ENCODE measurements at places on chromosomes 2 and 18.

DNA sequence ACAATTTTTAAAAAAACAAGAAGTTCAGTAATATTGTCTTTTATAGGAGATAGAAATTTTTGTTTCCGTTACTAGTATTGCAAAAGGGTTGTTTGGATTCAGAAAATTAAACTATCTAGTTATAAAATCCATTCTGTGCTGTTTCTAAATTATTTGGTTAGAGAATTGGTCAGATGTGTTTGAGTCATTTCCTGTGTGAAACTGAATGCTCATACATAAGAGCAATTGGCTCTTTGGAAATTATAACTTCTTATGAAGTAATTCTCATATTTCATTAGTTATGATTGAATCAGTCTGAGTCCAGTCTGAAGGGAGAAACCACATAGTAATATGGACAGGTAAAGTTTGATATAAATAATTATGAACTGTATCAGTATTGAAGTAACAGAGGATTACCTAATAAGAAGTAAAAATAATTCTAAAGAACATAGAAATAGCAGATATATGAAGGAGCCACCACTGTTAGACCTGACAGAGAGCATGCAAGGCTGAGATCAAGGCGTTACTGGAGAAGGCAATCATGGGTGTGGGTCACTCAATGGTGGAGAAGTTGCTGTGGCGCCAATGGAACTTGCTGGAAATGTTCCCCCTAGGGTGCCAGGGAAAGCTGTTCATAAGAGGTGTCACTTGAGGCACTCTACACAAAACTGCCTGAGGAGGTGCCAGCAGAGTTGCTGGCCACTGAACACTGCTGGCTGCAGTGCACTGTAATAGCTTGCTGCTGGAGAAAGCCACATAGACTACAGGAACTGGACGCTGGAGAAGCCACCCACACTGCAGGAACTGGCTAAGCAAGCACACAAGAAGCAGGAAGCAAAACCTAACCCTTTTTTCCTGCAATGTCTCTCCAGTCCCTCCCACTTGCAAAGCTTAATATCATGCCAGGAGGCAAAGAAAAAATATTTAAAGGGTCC is 18.0 kb upstream of the FAP start:
- DNase-seq: peak; percentile 94

DNA sequence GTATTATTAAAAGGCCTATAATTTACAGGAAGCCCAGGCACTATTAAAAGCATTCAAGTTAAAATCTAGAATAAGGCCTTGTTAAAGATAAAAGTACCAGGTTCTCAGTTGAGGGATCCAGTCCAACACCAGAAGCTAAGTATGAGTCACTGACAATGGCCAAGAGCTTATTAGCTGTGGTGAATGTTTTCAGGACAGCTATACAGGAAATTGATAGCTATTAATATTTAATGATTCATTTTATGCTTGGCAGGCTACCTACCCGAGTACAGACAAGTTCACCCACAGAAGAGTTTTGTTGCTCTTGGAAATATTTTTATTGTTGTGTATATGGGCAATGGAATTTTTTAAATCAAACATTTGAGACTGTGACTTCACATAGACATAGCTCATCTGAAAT is 729.6 kb upstream of the ZNF804A start:
- no peak for DNase-seq

DNA sequence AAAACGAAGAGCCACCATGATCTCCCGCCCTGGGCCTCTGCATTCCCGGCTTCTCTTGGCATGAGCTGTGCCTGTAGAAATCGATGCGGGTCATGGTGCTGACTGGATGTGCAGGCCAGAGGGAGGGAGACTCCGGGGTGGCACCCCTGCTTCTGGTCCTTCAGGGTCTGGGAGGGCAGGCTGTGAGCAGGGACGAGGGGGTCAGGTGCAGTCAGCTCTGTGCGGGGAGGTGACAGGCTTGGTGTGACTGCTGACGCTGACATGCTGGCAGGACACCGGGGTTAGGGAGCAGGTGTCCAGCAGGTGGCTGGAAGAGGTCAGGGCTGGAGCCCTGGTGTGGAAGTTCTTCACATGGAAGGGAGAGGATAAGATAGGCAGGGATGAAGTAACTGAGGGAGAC is 48.7 kb upstream of the KCNF1 start:
- DNase-seq: no peak

- DNase-seq: no peak
These were observed 46.9 kb downstream of the EMILIN2 start for GRCh38 chr18:2893676-2894075.

DNA sequence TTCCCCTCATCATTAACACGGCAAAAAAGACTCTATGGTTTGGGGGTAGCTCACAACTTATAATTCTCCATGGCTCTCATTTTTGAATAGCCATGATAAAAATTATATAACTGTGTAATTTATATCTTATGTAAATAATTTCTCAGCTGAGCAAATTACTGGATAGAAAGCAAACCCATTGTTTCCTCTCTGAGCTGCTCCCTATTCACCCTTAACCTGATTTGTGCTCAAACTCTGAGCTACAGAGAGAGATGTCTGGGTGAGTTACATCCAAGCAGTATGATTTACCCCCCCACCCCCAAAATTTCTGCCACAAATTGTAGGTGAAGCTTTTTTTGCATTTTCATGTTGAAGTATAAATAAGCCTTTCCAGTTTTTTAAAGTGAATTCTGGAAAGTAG is 123.7 kb downstream of the TFCP2L1 start:
- DNase-seq: no peak

DNA sequence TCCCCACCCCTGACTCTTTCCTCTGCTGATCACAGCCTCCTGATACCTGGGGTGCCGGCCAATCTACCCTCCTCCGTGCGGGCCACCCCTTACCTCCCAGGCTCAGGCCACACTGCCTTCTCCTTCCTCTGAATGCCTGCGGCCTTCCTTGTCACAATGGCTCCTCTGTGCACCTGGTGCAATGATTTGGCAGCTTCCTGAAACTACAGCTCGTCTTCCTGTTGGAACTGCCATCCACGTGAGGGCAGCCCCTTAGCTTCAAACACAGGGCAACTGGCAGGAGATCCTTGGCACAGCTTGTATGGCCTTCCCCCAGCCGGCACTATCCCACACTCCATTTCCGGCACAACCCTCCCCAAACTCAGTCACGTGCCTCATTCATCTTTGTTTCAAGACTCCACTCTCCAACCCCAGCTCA is 69.0 kb downstream of the STPG4 start:
- DNase-seq: peak; percentile 38

GRCh38 chr18:27073404-27073830 is 111.7 kb downstream of the CHST9 start:
- DNase-seq: no peak

DNA sequence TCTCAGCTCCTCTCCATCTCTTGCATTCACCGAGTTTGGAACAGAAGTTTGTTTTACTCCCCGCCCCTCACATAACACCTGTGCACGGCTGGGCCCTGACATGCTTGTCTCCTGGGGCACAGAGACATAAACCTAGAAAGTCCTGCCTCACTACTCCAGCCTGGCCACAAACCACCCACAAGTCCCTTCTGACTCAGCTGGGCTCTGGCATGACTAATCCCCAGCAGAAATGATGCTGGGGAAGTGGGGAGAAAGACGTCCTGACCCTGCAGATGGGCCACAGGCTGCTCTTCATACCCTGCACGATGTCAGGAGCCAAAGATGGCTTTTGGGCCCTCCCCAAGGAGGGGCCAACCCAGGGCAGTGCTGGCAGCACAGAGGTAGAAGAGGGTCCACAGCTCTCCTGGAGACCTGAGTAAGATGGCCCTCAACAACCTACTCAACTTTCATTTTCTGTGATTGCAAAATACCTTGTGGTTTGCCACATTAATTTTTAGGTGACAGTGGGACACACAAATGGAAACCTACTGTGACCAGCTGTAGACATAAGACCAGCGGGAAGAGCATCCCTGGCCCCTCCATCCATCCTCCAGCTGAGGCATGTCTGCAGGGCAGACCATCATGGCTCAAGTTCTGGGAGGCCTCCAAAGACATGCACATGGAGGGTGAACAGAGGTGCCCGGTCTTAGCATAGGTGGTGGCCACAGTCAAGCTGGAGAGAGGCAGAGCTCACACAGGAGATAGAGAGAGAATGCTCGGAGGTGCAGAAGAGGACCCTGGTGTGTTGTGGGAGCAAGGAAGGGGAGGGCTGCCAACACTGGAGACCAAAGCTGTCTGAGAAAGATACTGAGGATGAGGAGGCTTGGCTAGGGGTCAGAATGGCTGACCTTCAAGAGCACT is 40.0 kb downstream of the DNMT3A start:
- DNase-seq: peak; percentile 86

DNA sequence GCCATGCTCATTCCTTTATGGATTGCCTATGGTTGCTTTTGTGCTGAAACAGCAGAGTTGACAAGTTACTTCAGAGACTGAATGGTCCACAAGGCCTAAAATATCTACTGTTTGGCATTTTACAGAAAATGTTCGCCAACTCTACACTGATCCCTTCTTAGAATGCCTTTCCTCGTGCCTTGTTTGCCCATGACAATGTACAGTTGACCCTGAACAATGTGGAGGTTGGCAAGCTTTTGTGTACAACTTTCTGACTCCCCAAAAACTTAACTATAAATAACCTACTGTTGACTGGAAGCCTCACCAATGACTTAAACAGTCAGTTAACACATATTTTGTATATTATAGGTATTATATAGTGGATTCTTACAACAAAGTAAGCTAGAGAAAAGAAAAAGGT is 361.4 kb downstream of the EPHA4 start:
- DNase-seq: no peak
